ENCODE measurements at places on chromosomes 11 and 22.

DNA sequence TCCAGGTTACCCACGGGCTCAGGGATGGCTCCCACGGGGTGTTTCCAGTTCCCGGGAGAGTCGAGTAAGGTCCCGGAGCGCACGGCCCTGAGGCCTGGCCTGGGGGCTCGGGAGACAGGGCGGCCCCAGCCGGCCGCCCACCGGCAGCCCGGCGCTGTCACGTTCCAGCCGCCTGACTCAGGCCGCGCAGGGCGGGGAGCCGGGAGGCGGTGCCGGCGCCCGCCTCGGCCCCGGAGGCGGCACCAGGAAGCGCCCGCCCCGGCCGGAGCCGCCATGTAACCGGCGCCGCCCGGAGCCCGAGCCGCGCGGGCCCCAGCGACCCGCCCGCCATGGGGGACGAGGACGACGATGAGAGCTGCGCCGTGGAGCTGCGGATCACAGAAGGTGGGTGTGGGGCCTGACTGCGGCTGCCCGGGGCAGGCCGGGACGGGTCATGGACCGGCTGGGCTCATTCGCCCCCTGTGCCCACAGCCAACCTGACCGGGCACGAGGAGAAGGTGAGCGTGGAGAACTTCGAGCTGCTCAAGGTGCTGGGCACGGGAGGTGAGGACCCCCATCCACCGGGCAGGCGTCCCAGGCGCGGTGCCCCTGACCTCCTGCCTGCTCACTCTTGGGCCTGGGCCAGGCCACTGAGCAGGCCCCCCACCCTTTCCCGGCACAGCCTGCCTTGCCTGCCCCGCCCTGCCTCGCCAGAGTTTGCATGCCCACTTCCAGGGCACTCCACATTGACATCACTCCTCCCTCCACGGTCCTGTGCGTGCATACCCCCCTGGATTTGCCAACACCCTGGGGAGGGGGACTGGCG is at the start of gene RPS6KA4:
Gene RPS6KA4 (plus strand): TSS at position 256 of the 805 bp plus-strand sequence. CDS start 74 bp downstream, at position 330.
- DNase-seq: no peak

DNA sequence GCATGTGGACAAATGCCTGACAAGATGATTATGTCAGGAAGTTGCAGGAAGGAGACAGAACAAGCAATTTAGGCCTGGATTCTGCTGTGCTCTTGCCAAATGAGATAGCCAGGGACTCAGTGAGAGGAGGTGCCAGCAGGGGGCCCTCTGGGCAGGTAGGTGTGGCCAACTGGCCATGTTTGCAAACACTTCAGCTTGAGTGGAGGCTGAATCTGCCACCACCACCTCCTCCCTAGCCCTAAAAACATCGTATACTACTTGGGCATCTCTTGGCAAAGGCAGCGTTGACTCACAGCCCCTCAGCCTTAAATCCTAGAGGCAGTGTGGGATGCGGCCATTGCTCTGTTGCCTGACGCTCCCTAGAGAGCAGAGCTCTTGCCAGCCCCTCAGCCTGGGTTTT is 95.1 kb upstream of the PLET1 start:
- DNase-seq: no peak

- DNase-seq: no peak
Measured at GRCh38 chr11:131819865-131820264, 449.4 kb downstream of the NTM start.

DNA sequence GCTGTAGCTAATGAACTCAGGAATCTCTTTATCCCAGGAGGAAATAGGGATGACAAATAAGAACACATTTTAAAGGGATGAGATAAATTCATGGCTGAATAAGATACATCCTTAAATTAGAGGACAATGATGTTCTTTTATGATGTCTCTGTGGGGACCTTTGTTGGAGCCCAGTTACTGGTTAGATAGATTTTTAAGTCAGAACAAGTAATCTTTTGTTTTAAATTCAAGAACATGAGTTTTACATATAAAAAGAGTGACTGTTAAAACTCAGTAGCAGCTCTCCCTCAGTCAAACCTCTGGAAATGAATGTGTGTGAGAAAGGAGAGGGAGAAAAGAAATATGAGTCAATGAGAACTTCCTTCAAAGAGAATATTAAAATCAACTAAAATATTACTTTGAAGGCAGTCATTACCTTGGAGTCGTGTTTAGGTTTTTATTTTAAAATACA is 241.6 kb downstream of the SWAP70 start:
- no peak for DNase-seq

- DNase-seq: no peak
Measured at GRCh38 chr11:61533401-61533800, 24.9 kb downstream of the LRRC10B start.

- DNase-seq: no peak
Measured at GRCh38 chr11:91247009-91247735, 977.4 kb upstream of the FAT3 start.

DNA sequence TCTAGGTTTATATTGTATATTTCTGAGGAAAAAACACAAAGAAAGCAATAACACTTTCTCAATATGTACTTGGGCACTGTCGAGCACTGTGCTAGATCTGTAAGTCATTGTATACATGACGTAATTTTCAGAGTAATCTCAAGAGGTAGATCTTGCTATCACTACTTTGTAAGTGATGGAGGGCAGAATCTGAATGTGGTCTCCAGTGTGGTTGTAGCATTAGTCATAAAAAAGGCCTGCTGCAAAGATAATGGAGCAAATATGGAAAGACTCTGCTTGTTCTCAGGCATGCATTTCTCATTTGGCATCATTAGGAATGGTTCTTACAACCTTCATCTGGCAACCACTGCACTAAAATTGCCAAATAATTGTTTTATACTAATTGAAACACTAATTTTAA is 419.8 kb upstream of the CCDC179 start:
- no peak for DNase-seq

GRCh38 chr11:80929031-80929805 is 1488.4 kb upstream of the TENM4 start:
- DNase-seq: no peak

DNA sequence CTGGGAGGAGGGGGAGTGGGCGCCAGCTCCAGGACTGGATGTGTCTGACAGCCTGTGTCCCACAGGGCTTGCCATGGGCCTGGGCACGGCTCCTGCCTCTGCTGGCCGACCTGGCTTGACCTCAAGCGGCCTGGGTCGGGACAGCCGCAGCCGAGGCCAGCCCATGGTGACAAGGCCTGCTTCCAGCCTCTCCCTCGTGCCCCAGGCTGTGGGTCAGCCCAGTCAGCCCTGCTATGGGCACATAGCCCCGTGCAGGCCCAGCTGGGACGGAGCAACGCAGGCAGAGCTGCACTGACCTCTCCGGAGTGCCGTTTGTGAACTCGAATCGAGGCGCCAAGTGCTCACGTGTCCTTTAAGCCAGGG is 17.9 kb downstream of the OSBPL5 start:
- DNase-seq: no peak

- no peak for DNase-seq
Measured at GRCh38 chr11:25068451-25068850, 571.6 kb downstream of the LUZP2 start.

DNA sequence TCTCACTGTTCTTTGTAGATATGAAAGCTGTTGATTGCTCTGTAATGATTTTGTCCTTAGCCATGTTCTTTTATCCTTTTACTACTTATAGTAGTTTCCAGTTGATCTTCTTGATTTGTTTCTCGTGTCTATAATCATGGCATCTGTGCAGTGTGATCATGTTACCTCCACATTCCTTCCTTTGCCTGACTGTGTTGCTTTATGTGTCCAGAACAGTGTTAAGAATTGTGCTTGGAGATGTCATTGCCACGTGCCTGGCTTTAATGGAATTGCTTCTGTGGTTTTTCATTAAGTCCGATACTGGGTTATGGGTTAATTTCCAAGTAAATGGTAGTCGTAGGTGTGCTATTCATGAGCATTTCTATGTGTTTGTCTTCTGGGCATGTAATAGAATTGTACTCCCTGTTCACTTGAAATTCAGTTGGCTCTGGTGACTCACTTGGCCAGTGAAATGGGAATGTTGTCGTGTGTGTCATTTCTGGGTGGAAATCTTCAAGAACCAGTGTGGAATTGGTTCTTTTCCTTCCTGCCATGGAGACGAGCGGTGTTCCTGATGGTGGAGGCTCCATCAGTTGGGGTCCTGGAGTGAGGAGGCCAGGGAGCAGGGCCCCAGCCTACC is 6.8 kb downstream of the GTSE1 start:
- DNase-seq: no peak

DNA sequence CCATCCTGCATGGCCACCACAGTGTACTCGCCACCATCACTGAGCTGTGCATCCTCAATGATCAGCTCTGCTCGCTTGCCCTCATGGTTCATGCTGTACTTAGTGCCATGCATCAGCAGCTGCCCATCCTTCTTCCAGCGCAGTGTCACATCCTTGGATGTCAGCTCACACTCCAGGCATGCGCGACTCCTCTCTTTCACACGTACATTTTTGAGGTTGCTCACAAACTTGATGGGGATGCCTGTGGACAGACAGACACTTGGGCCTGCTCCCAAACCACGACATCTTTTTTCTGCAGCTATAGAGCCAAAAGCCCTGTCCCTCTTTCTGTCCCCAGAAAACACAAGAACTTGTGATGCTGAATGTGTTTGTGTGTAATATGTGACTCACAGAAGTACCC is 10.5 kb downstream of the IGSF22 start:
- DNase-seq: no peak

GRCh38 chr22:35782504-35782903 is 64.8 kb downstream of the APOL5 start:
- DNase-seq: no peak

DNA sequence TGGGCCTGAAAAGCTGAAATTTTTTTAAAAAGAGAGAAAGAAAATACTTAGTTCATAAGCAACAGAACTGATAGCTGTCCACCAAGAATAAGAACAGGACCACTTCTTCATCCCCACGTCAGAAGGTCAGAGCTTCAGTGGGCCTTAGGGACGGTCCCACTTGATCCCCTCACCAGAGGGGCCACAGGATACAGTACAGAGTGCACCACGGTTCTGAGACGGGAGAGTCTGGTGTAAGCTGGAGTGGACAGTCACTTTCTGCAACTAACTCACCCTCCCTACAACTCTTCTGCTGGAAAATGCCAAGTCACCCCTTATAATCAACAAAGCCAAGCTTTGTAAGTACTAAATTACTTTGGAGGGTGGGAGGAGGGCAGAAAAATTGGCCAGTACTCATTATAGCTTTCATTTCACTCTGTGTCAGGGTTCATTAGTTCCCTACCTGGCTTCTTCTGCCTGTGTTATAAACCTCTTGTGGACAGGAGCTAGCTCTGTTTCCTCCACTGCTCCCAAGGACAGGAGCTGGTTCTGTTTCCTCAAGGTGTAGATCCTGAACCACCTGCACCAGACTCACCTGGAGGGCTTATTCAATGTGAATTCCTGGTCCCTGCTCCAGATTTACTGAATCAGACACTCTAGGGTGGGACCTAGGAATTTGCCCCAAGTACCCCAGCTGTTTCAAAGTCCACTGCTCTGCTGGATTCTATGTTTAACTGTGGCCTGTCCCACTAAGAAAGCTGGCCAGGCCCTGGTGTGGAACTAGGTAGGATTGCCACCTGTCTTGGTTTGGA is 39.6 kb downstream of the SCGB1A1 start:
- no peak for DNase-seq

GRCh38 chr22:44362249-44363012 is 49.7 kb upstream of the SHISAL1 start:
- no peak for DNase-seq

- DNase-seq: no peak
Measured at GRCh38 chr11:46353698-46354097, 6.4 kb downstream of the DGKZ start.
